ENCODE measurements at places on chromosomes 11 and 22.

DNA sequence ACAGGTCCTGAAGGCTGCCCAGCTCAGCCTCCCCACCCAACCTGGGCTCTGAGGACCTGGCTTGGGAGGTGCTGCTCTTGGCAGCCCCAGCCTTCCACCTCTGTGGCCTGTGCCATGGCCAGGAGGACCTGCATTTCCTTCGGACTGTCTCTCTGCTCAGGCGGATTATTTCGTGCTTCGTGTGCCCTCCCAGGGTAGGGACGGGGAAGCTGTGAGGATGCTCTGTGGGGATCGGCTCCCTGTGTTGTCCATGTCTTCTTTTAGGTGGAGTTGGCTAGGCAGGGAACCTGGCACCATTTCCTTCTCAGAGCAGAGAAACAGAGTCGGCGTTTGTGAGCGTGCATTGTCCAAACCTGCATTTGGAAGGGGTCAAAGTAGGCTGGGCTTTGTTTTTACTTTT, 34.1 kb downstream of the BCR start:
- no peak for DNase-seq

DNA sequence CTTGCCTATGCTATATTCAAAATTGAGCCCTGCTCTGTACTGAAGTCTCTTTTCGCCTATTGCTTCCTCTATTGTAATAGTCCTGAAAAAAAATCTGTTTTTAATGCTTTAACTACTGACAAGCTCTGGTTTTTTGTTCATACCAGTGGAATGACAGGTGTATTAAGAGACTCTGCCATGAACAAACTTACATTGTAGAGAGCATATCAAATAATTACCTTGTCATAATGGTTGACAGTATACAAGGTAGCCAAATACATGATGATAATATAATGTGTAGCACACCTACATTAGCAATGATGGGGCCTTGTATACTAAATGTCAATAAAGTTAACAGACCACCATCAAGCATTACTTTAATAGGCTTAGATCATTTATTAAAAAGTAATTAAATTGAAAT, 175.0 kb downstream of the DYNC2H1 start:
- no peak for DNase-seq

DNA sequence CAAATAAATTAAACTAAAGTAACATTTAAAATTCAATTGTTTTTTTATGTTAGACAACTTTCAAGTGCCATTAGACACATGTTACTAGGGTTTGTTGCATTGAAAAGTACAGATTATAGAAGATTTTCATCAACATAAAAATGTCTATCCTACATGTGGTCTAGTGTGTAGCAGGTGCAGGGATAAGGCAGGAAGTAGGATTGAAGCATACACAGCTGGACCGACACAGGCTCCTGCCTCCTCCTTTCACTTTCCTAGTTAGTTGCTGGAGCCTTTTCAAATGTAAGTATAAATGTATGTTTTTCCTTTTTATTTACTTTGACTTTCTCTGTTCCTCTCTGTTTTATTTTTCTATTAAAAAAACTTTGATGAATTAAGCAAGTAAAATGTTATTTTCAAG, 246.9 kb upstream of the LUZP2 start:
- no peak for DNase-seq

GRCh38 chr22:49017482-49018329, 810.0 kb downstream of the BRD1 start:
- no peak for DNase-seq

- DNase-seq: no peak
These were observed 74.4 kb downstream of the MS4A13 start for GRCh38 chr11:60589611-60590010.

GRCh38 chr22:48635816-48636215, 1191.9 kb downstream of the BRD1 start:
- no peak for DNase-seq

DNA sequence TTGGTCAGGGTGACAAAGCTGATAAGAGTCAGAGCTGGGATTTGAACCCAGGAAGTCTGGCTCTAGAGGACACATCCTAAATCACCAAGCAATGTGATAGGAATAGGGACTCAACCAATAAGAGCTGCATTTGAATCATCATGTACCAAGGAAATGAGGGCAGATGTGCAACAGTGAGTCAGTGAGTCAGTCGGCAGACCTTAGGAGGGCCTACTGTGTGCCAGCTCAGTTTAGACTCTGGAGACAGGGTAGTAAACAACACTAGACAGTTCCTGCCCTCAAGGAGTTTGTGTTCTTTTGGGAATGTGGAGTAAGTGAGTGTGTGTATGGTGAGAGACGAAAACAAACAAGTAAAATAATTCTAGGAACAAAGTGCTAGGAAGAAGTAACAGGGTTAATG, 11.2 kb downstream of the IL10RA start:
- no peak for DNase-seq

DNA sequence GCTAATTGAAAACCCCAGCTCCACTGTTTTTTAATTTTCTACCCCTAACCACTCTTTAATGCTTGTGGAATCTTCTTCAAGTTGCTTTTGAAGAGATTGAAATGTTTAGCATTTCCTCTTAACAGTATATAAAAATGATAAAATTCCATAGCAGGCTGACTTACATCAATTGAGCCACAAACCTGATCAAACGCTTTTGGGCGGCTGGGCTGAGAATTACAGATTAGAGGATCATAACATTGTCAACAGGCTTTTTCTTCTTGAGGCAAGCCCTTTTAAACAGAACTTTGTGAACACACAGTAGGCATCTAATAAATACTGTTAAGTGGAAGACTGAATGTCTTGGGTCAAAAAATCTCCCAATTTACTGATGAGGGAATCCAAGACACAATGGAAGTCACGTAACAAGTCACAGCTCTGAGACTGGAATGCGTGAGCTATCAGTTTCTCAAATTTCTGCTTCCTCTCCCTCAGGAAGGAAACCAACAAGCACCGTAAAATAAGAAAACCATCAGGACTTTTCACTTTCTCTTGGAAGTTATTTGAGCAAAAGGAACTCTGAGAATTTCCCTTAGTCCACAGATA, 50.0 kb upstream of the CCDC89 start:
- no peak for DNase-seq

- DNase-seq: peak; percentile 40
These were observed 752 bp downstream of the POU2AF1 start for GRCh38 chr11:111378185-111378860.

DNA sequence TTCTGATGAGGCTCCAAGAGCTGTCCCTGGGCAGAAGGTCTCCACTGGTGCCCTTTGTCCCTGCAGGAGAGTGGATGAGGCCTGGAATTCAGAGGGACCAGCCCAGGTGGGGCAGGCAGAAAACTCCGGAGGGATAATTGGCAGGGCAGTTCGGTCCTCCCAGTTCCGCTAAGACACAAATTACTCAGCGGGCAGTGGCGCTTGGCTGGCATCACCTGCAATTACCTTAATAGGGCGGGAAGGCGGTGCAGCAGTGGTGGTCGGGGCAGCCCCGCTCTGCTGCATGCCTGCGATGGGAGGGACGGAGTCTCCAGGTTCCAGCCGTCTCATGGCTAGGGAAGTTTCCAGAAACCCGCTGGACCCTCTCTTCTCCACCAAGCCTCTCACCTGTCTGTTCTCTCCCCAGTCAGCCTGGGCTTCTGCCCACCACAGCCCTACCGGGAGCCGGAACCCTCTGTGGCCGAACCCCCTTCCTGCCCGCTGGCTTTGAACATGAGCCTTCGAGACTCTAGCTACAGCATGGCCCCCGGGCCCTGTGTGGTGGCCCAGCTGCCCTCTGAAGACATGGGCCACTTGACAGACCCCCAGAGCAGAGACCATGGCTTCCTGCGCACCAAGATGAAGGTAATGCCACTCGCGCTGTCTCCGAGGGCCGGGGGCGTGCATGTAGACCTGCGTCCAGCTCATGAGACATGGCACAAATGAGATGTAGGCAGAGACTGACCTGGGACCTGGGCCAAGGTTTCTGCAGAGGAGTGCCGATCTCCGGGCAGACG, 7.0 kb downstream of the OVOL1 start:
- DNase-seq: no peak

- no peak for DNase-seq
These were observed 1.9 kb downstream of the HTR3B start for GRCh38 chr11:113906516-113906915.

- no peak for DNase-seq
These were observed 9.1 kb downstream of the DCHS1 start for GRCh38 chr11:6646576-6646917.

DNA sequence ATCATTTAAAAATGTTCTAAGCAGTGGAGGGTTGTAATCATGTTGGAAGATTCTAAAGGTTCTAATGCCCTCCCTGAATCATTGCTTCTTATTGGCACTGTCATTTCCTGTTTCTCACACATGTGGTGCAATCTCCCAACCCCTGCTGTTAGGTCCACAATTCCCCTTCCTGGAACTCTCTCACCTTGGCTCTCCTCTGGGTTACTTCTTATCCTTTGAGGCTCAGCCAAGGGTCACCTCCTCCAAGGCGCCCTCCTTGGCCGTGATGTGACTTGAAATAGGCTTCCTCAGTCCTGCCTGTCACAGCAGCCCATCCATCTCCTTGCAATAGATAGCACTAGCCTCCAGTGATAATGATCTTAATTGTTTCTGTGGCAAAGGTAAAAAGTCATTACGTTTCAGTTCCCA, 149.8 kb downstream of the TTC17 start:
- peak; percentile 4 for DNase-seq

DNA sequence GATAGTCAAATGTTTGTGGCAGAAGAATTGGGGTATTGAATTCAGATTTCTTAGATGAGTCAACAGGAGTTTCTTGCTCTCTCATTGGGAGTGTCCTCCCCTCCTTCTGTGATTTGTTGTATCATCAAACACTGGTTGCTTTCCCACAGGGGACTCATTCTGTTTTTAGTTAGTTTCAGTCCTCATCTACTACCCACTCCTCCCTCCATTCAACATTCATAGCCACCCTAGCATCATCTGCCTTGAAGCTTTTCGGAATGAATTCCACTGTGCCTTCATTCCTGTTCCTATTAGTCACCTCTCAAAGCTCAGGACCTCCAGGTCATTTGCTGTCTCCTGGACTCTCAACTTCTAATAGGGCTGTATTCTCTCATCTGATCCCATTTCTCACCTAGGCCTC, 31.5 kb upstream of the RAB38 start:
- DNase-seq: no peak

- no peak for DNase-seq
These were observed 3.3 kb downstream of the ZBED4 start for GRCh38 chr22:49856766-49857618.

GRCh38 chr11:9568161-9568853, 5.2 kb upstream of the WEE1 start:
- DNase-seq: no peak

DNA sequence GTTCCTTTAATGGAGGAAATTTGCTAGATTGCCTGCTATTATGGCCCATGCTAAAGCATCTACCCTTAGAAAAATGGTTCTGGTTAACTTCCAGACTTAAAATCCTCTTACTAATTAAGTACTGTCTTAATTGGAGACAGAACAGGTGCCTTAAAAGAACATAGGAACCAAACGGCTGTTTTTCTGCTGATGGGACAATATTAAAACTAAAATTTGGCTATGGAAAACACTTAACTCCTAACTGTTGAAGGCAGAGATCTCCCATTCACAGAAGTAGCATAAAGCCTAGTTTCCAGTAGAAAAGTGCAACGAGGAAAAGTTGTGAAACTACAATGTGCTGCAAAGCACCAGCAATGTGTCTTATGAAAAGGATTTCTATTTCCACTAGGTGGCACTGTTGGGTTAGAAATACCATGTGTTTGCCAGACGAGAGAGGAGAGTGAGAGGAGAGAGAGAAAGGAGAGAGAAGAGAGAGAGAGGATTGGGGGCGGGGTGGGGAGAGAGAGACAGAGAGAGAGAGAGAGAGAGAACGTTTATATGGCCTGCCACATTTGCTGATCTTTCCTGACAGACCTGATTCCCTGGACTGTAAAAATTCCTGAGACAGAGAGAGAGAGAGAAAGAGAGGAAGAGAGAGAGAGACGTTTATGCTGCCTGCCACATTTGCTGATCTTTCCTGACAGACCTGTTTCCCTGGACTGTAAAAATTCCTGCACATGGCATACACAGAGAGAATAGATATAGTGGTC, 51.5 kb downstream of the FAM181B start:
- DNase-seq: peak; percentile 56

GRCh38 chr11:107252429-107253161, 205.0 kb downstream of the CWF19L2 start:
- no peak for DNase-seq

DNA sequence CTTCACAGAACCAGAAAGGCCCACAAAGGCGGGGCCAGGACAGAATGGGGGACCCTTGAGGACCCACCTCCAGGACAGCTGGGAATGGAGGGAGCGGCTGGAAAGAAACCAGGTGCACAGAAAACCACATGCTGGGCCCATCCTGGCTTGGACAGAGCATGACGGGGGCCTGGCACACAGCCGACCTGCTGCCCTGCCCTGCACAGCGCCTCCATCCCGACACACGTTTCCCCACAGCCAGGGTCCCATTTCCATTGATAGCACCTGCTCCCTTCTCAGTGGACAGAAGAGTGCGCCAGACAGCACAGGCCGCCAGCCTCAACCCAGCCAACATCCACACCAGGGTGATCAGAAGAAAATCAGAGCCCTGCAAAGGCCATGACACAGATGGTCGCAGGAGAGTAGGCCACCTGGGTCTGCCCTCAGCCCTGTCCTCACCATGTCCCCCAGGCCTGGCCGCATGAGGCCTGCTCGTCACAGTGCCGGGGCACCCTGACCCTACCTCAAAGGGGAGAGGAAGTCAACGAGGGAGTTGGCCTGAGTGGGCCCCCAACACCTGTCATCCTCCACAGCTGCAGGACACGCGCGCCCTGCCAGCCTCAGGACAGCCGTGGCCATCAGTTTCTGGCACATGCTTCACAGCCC, 28.1 kb downstream of the BRD1 start:
- no peak for DNase-seq

DNA sequence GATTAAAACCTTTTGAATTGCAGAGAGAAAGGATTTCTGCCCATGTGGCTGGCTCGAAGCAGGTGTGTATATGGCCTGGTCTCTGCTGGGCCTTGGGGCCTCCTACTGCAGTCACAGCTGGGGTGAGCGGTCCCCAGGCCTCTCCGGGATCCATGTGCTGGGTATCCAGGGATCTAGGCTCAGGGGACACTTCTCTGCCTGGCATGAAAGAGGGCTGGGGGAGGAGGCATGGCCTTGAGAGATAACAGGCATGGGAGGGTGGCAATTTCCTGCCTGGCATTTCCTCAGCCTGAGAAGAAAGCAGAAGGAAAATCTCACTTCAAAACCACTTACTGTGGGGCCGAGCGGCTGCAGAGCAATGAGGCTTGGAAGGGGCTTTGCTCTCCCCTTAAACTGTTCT, 20.3 kb upstream of the PARVG start:
- no peak for DNase-seq

- DNase-seq: no peak
These were observed 160.7 kb downstream of the BARX2 start for GRCh38 chr11:129536338-129536737.

GRCh38 chr11:75677275-75677674, 8.4 kb upstream of the MAP6 start:
- DNase-seq: no peak

Measured in astrocyte of the cerebellum (primary cell).